ENCODE measurements at places on chromosomes 12 and 14. TPM values are rescaled to one million over a fixed set of nuclear protein-coding genes. Genes with fewer than 3 reads are reported as not detected.
A peak's percentile ranks its signal among the peaks of the same experiment; 100 is the strongest.

Gene KRT77
- not detected for total RNA-seq

- no peak for DNase-seq
These were observed 93.6 kb downstream of the TNFAIP2 start for GRCh38 chr14:103216857-103217256.

DNA sequence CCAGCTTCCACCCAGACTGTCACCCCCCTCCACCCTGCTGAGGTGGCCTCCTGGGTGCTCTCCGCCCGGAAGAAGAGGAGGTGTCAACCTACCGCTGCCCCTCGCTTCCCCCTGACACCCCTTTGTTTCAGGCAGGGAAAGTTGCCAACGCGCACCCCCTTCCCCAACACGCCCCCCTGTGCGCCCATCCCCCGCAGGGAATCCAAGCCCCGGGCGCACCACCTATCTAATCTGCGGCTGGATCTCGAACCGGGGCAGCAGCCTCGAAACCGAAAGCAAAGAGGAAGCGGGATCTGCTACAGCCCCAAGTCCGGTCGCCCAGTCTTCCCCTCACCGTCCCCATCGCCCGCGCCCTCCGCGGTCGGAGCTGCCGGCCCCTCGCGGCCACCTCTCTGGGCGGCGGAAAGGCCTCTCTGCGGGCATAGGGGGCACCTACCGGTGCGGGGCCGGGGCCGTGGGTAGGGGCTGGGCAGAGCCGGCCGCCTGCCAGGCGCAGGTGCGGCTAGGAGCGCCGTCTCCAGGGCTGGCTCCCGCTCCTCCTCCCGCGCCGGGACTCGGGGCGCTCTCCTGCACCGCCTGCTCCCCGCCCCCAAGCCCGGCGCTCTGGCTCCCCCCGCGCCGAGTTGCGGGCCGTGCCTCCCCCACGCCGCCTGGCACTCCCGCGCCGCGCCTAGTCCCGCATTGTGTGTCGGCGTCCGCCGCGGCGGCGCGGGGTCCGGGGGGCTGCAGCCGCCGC, 18.3 kb upstream of the PLEKHH1 start:
- peak; percentile 13 for DNase-seq

GRCh38 chr12:3281588-3282383, 204.6 kb downstream of the TSPAN9 start:
- no peak for DNase-seq

- no peak for DNase-seq
These were observed 79.0 kb downstream of the SLC25A21 start for GRCh38 chr14:37093364-37093763.

GRCh38 chr14:97945631-97946030, 1148.4 kb downstream of the VRK1 start:
- no peak for DNase-seq

- DNase-seq = no peak
These were observed 105.4 kb upstream of the NOS1 start for GRCh38 chr12:117466677-117467362.

- no peak for DNase-seq
These were observed 61.3 kb downstream of the CCDC88C start for GRCh38 chr14:91356181-91356763.

Gene CD163
- not detected for total RNA-seq

GRCh38 chr12:23931176-23931575, 18.3 kb downstream of the SOX5 start:
- DNase-seq = no peak

GRCh38 chr14:86787717-86788116, 1205.3 kb downstream of the GALC start:
- peak; percentile 11 for DNase-seq

- no peak for DNase-seq
These were observed 153.1 kb downstream of the BCAT1 start for GRCh38 chr12:24795699-24796347.

Gene FRS2
- total RNA-seq = 42.4 TPM

GRCh38 chr14:85948153-85948552, 418.2 kb downstream of the FLRT2 start:
- no peak for DNase-seq

Gene MMP14
- total RNA-seq = 92.9 TPM

Gene BHLHE41
- total RNA-seq = 0.41 TPM

Gene KCNH3
- 5.4 TPM for total RNA-seq

DNA sequence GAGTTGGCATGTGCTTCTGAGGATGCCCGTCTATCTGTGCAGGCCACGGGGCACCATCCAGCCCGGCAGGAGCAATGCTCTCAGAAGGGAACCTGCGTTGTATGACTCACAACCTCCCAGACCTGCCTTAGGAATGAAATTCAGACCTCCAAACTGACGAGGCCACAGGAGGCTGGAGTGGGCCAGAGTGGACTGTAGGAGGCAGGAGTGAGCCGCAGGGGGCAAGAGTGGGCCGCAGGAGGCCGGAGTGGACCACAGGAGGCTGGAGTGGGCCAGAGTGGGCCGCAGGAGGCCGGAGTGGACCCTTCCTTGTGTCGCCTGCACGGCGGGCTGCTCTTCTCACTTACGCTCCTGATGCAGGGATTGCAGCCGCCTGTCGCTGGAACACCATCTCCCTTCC, 11.1 kb upstream of the FBRSL1 start:
- DNase-seq = peak; percentile 22

DNA sequence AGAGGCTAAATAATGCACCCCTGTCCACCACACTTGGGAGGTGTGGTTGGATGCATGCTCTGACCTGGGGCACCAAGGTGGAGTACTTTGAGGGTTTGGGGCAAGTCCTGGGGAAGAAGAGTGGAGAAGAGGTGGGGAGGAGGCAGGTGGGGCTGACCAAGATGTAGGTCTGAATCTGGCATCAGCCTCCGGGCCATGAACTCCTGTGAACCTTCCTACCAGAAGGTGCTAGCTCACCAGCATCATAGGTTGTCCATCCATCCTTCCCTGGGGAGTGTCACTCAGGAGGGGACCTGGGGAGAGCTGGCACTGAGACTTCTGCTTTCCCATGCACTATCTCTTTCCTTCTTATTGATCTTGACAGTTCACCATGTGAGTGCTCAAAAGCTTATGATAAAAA, 13.6 kb upstream of the EMP1 start:
- no peak for DNase-seq

DNA sequence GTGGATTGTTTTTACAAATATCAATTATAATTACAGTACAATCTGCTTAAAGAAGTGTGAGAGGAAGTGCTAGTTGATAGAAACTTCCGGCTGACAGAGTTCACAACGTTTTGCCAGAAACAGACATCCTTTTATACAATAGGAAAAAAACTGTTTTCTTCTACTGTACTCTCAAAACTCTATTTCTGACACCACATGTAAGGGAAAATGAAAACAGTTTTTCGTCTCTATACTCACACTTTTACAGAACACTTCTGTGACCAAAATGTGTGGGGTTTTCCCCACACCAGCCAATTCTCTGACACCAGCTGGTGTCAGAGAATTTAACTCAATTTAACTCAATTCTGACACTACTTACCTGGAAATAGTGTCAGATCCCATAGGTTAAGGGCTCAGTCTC, 24.2 kb upstream of the HIF1A start:
- no peak for DNase-seq

Gene CCDC85C
- 49.6 TPM for total RNA-seq

DNA sequence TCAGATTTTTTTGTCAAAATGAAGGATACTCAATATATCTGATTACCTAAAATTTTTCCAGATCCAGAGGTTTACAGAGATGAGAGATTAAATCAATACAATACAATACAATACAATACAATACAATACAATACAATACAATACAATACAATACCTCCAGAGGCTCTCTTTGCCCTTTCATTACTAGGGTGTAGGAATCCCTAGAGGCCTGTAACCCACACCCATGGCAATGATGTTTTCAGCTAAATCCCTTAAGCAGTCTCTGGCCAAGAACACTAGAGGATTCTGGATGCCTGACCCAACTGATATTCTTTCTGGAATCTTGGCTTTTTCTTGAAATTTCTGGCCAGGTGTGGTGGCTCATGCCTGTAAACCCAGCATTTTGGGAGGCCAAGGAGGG, 23.7 kb upstream of the AEBP2 start:
- DNase-seq = no peak

Gene GPR84
- total RNA-seq = not detected

Gene LALBA
- not detected for total RNA-seq

Gene MUCL1
- not detected for total RNA-seq

- no peak for DNase-seq
These were observed 28.7 kb downstream of the FNTB start for GRCh38 chr14:65015391-65015790.

Gene CCDC198
- total RNA-seq = not detected

DNA sequence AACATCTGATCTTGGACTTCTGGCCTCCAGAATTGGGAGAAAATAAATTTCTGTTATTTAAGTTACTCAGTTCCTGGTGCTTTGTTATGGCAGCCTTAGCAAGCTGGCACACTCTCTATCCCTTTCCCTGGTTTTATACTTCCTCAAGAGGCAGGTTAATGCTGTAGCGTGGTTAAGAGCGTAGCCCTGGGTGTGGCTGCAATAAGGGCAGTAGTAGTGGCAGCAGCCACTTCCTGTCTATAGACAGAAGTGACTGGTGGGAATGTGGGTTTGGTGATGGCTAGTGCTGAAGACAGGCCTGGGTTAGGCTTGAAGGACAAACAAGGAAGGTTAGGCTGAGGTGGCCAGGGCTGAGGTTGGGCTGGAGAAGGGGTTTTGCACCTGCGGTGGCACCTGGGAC, 3.6 kb upstream of the LGALS3 start:
- peak; percentile 53 for DNase-seq

Gene LRRC43
- not detected for total RNA-seq

DNA sequence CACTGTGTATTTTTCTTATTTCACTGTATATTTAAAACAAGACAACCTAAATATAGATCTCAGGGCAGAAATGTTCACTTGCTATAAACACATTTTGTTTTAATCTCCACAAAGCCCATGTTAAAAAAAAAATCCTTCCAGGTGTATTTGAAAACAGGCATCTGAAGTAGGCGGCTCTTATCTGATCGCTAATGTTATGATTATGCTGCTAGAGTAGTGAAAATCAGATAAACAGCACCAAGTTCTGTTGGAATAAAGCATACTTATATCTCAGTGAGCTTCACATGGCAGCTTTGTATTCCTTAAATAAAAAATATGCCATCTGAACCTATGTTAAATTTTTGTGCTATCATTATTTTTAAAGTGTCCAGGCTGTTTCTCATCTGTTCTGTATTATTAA, 47.6 kb upstream of the PZP start:
- DNase-seq = no peak

Gene KCNA5
- total RNA-seq = not detected

GRCh38 chr14:23307146-23307530, 505 bp downstream of the BCL2L2 start:
- DNase-seq = no peak

Gene COCH
- 4.1 TPM for total RNA-seq

Gene SERPINA1
- total RNA-seq = 1.2 TPM

Gene MIP
- total RNA-seq = not detected

DNA sequence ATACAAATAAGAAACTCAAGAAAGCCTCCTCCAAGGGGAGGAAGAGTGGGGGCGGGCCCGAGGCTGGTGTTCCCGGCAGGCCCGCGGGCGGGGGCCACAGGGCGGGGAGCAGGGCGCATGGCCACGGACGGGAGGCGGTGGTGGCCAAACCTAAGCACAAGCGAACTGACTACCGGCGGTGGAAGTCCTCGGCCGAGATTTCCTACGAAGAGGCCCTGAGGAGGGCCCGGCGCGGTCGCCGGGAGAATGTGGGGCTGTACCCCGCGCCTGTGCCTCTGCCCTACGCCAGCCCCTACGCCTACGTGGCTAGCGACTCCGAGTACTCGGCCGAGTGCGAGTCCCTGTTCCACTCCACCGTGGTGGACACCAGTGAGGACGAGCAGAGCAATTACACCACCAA, 8.7 kb downstream of the DACT1 start:
- DNase-seq = no peak

DNA sequence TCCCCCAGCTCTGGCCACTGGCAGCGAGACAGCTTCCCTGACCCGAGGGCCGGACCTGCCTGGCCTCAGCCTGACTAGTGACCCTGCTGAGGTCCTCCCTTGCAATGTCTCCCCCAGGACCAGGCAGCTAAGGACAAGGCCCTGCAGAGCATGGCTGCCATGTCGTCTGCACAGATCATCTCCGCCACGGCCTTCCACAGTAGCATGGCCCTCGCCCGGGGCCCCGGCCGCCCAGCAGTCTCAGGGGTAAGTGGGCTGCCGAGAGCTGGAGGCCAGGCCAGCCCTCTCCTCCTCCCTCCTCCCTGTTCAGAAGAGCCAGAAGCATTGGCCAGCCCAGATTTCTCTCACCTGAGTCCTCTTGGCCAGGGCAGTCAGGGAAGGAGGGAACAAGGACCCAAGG, 58.1 kb downstream of the TEAD4 start:
- no peak for DNase-seq

GRCh38 chr14:56787530-56787929, 22.7 kb downstream of the OTX2 start:
- no peak for DNase-seq

Gene TAC3
- total RNA-seq = not detected

- DNase-seq = no peak
These were observed 1.0 kb downstream of the KLHL33 start for GRCh38 chr14:20434701-20435581.

- no peak for DNase-seq
These were observed 82.7 kb downstream of the ASCL4 start for GRCh38 chr12:107857191-107857590.

- no peak for DNase-seq
These were observed 845 bp downstream of the TMX1 start for GRCh38 chr14:51240804-51241380.

- no peak for DNase-seq
These were observed 568 bp upstream of the SIVA1 start for GRCh38 chr14:104752423-104752734.

Gene PMCH
- not detected for total RNA-seq

Gene TAS2R14
- total RNA-seq = 1.2 TPM

Gene LRP1-AS
- not detected for total RNA-seq

DNA sequence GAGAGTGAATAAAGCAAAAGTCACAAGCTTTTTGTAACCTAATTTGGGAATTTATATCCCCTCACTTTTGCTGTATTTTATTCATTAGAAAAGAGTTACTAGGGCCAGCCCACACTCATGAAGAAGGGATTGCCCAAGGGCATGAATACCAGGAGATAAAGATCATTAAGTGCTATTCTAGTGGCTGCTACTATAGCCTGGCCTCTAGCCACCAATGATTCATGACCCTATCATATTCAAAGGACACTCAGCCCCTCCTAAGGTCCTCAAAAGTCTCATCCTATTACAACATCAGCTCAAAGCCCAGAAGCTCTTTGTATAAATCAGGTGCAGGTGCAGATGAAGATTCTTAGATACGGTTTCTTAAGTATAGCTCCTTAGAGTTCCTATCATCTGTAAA, 518.1 kb downstream of the TRHDE start:
- peak; percentile 60 for DNase-seq

Gene ADCY4
- total RNA-seq = 0.05 TPM

DNA sequence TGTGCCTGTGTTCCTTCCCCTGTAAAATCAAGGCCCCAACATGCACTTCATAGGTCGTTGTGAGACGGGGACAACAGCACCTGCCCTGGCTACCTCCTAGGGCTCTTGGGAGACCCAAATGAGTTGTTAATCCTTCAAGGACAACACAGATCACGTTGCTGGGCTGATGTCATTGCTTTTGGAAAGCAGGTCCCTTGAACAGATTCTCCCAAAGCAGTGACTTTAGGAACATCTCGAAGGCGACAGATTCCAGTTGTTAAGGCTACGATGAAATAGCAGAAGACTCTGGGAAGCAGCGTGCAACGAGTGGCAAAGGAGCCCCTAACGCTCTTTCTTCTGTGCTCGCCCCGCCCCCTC, 26.2 kb upstream of the MAP1LC3B2 start:
- DNase-seq = no peak

GRCh38 chr14:77026930-77027537, 1.5 kb downstream of the IRF2BPL start:
- DNase-seq = no peak

All from A172 (cell line).